ENCODE measurements at places on chromosomes 3 and 15. TPM values are rescaled to one million over a fixed set of nuclear protein-coding genes. Genes with fewer than 3 reads are reported as not detected.

The OSTN gene
- total RNA-seq: not detected

The EPHB1 gene
- 1.6 TPM for total RNA-seq

The PP2D1 gene
- total RNA-seq: not detected

The COL6A5 gene
- total RNA-seq: not detected

The CYP1A2 gene
- total RNA-seq: not detected

The THBS1 gene
- total RNA-seq: 561 TPM

The STX19 gene
- total RNA-seq: 0.30 TPM

The MESP2 gene
- 0.74 TPM for total RNA-seq

The CIDEC gene
- total RNA-seq: 0.38 TPM

The NOX5 gene
- total RNA-seq: 0.11 TPM

The LRRC3B gene
- total RNA-seq: not detected

The A4GNT gene
- not detected for total RNA-seq

The GXYLT2 gene
- 21.3 TPM for total RNA-seq

The TIMP4 gene
- total RNA-seq: not detected

The STT3B gene
- 89.0 TPM for total RNA-seq

The SLITRK3 gene
- total RNA-seq: 0.11 TPM

The PLA2G4D gene
- total RNA-seq: not detected

The ZNF774 gene
- 1.2 TPM for total RNA-seq

The SLC51A gene
- total RNA-seq: not detected

The KLF15 gene
- 8.3 TPM for total RNA-seq

The XCR1 gene
- total RNA-seq: not detected

The ZNF80 gene
- total RNA-seq: not detected

The MRPL47 gene
- 67.2 TPM for total RNA-seq

The PLCB2 gene
- 1.9 TPM for total RNA-seq

The SMAD6 gene
- 17.9 TPM for total RNA-seq

The SUSD5 gene
- total RNA-seq: 9.7 TPM

The CPNE9 gene
- 0.11 TPM for total RNA-seq

The NR2E3 gene
- 0.19 TPM for total RNA-seq

The B3GALNT1 gene
- total RNA-seq: not detected

The RBP2 gene
- not detected for total RNA-seq

The FGF12 gene
- 3.1 TPM for total RNA-seq

The ACTRT3 gene
- total RNA-seq: 0.72 TPM

The PLSCR5 gene
- total RNA-seq: not detected

The ACSBG1 gene
- total RNA-seq: not detected

The ST8SIA2 gene
- not detected for total RNA-seq

The CHMP2B gene
- 24.6 TPM for total RNA-seq

The MCTP2 gene
- total RNA-seq: 5.8 TPM

The HRG gene
- not detected for total RNA-seq

The SPSB4 gene
- total RNA-seq: 0.64 TPM

The ZNF502 gene
- total RNA-seq: 3.0 TPM

The TMIE gene
- total RNA-seq: 0.23 TPM

The RAB43 gene
- total RNA-seq: 12.6 TPM

The FBXW12 gene
- not detected for total RNA-seq

The JMJD7 gene
- total RNA-seq: 9.4 TPM

The SGO1 gene
- 12.1 TPM for total RNA-seq

The TAMM41 gene
- total RNA-seq: 8.4 TPM

The ITPKA gene
- 1.9 TPM for total RNA-seq

The FMN1 gene
- 23.9 TPM for total RNA-seq

The PTX3 gene
- total RNA-seq: 20.6 TPM
